ENCODE measurements at places on chromosomes 1 and 21. TPM values are rescaled to one million over a fixed set of nuclear protein-coding genes. Genes with fewer than 3 reads are reported as not detected.

The SLAMF9 gene
- not detected for total RNA-seq

- DNase-seq = no peak
Measured at GRCh38 chr1:8539683-8540082, 221.8 kb downstream of the SLC45A1 start.

The NKAIN1 gene
- total RNA-seq = not detected

The LCK gene
- total RNA-seq = 1.8 TPM

GRCh38 chr1:175158170-175158591 is 34.4 kb downstream of the KIAA0040 start:
- no peak for DNase-seq

DNA sequence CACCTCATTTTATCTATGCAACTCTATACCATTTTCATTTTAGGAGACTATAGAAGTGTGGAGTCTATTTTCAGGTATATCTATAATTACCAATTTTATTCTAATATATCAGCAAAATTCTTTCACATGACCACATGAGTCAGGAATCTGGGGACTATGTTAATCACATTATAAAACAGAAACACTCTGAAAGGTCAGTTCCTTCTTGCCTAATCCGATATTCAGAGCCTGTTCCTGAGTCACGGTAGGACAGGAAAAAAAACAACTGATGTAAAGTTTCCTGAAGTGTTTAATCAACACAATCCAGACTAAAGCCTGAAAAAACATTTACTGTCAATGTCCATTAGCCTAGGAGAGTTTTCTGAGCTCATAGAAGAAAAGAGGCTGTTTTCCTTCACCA is 1902.3 kb downstream of the NCAM2 start:
- DNase-seq = no peak

Measured in mesenteric fat pad (tissue), 1 donor.